Stomach (tissue), 19 donors: ENCODE measurements at places on chromosomes 7 and 10. TPM values are rescaled to one million over a fixed set of nuclear protein-coding genes. Genes with fewer than 3 reads are reported as not detected.

- H3K36me3 ChIP-seq, result no peaks in the 10 kb centered on the region
- DNase-seq, result no peak
- no peak overlapping the region for H3K27ac ChIP-seq
- no peaks in the 10 kb centered on the region for H3K27me3 ChIP-seq
Observed at GRCh38 chr7:127872122-127872521, 159.1 kb downstream of the LRRC4 start.

Gene CELF2
- total RNA-seq, result 37.7 TPM

- peak; percentile 23 for DNase-seq
- H3K36me3 ChIP-seq, result no peaks in the 10 kb centered on the region
- peak overlapping the region; percentile 18 for H3K27ac ChIP-seq
- no peaks in the 10 kb centered on the region for H3K27me3 ChIP-seq
- H3K4me3 ChIP-seq, result peak overlapping the region; percentile 14
Observed at GRCh38 chr10:3364768-3365480, 192.3 kb upstream of the PITRM1 start.

DNA sequence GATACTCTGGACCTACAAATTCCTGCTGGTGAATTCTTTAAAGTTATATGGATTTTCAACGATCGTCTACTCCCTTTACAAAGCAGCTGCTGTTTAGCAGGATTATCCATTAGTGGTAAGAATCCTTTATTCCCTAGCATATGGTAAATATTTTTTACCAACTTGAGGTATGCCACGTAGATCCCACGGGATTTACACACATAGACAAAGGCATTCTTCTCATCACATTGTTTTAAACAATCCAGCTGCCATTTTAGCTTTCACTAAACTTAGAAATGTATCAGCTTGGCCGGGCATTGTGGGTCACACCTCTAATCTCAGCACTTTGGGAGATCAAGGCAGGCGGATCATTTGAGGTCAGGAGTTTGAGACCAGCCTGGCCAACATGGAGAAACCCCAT lies 148.0 kb upstream of the SH2B2 start:
- no peaks in the 10 kb centered on the region for H3K27me3 ChIP-seq
- H3K27ac ChIP-seq, result no peak overlapping the region
- no peak for DNase-seq
- H3K4me1 ChIP-seq, result no peaks in the 10 kb centered on the region
- no peak overlapping the region for H3K4me3 ChIP-seq
- H3K36me3 ChIP-seq, result no peaks in the 10 kb centered on the region

Gene TFR2
- total RNA-seq, result 11.6 TPM

Gene FAM25C
- not detected for total RNA-seq

DNA sequence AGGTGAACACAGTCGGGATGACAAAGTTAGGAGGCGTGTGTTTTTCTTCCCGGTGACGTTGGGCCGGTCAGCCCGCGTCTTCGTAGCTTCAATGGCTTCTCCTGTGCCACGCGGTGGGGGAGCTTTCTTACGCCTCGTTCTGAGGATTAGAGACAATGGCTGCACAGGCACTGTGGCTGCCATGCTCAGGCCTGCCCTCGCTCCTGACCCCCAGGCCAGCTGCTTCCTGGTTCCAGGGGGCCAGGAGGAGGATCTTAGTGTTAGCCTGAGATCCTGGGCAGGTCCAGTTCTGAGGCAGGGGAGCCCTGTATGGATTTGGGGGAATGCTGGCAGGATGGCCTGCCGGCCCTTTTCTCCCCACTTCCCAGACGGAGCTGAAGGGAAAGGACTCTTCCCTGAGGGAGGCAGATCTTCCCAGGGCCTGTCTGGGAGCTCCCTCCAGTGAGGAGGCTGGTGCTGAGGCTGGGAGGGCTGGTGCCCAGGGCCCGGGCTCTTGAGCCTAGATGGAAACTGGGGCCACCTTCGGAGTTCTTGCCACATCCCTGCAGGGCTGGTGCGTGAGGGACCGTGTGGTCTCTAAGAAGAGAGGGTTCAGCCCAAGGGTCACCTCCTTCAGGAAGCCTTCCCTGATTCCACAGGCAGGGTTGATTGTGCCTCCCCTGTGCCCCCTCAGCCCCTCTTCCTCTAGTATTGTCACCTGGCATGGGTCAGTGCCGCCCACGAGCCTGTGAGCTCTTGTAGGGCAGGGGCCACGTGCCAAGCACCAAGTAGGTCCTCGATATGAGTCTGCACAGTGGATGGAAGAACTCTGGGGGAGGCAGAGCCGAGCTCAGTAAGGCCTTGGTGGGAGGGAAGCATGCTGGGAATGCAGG lies 101.4 kb downstream of the GRK5 start:
- DNase-seq, result no peak
- H3K36me3 ChIP-seq, result no peaks in the 10 kb centered on the region
- H3K4me1 ChIP-seq, result peaks cover 75% of the 10 kb centered on the region

- no peaks in the 10 kb centered on the region for H3K27me3 ChIP-seq
- H3K4me1 ChIP-seq, result no peaks in the 10 kb centered on the region
- no peak overlapping the region for H3K27ac ChIP-seq
Observed at GRCh38 chr7:106196460-106197021, 84.4 kb upstream of the SYPL1 start.

DNA sequence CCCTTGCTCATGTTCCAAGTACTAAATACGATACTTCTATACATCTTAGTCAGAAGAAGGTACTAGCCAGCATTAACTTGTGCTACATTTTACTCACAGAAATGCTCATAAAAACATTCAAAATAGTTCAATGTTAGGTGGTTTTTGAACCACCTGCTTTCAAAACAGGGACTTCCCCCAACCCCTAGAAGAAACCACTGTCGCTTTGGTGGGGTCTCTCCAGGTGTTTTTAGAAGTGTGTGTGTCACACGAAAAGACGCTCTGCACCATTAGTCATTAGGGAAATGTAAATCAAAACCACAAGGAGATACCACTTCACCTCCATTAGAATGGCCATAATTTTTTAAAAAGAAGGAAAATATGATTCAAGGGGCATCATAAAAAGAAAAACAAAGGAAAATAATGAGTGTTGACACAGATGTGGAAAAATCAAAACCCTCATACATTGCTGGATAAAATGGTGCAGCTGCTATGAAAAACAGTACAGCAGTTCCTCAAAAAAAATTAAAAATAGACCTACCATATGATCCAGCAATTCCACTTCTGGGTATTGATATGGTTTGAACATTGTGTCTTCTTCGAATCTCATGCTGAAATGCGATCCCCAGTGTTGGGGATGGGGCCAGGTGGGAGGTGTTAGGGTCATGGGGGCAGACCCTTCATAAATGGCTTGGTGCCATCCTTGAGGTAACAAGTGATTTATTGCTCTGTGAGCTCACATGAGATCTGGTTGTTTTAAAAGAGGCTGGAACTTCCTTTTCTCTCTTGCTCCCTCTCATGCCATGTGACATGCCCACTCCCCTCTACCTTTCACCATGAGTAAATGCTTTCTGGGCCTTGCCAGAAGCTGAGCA lies 74.2 kb downstream of the MALSU1 start:
- no peak for DNase-seq
- no peaks in the 10 kb centered on the region for H3K4me1 ChIP-seq
- H3K36me3 ChIP-seq, result no peaks in the 10 kb centered on the region
- no peak overlapping the region for H3K4me3 ChIP-seq
- no peaks in the 10 kb centered on the region for H3K27me3 ChIP-seq

- H3K27me3 ChIP-seq, result no peaks in the 10 kb centered on the region
- no peaks in the 10 kb centered on the region for H3K36me3 ChIP-seq
- no peak overlapping the region for H3K4me3 ChIP-seq
- H3K27ac ChIP-seq, result no peak overlapping the region
- no peaks in the 10 kb centered on the region for H3K4me1 ChIP-seq
- no peak for DNase-seq
Observed at GRCh38 chr7:135842446-135843179, 94.0 kb upstream of the FAM180A start.

DNA sequence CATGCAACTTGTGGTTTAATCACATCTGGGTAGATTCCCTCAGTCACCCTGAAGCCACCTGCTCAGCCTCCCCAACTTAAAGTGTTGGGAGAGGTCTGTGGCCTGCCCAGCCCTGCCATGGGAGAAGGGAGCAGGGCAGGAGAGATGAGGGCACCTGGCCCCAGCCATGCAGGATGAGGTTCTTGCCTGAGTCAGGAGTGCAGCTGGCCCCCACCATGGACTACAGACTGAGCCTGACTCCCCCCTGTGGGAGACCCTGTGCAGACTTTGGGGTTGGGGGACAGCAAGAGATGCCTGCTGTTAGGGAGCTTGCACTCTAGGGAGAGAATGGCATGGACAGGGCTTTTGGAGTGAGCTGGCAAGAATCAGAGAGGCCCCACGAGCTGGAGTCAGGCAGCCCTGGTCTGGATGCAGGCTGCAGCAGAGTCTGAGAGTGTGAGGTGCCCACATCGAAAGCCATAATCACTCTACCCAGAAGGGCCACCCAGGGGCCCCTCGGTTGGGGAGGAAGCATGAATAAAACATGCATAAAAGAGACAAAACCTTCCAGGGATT lies 34.7 kb upstream of the DPYSL4 start:
- no peaks in the 10 kb centered on the region for H3K36me3 ChIP-seq
- H3K4me3 ChIP-seq, result no peak overlapping the region
- H3K4me1 ChIP-seq, result no peaks in the 10 kb centered on the region
- DNase-seq, result no peak
- H3K27me3 ChIP-seq, result no peaks in the 10 kb centered on the region
- no peak overlapping the region for H3K27ac ChIP-seq

DNA sequence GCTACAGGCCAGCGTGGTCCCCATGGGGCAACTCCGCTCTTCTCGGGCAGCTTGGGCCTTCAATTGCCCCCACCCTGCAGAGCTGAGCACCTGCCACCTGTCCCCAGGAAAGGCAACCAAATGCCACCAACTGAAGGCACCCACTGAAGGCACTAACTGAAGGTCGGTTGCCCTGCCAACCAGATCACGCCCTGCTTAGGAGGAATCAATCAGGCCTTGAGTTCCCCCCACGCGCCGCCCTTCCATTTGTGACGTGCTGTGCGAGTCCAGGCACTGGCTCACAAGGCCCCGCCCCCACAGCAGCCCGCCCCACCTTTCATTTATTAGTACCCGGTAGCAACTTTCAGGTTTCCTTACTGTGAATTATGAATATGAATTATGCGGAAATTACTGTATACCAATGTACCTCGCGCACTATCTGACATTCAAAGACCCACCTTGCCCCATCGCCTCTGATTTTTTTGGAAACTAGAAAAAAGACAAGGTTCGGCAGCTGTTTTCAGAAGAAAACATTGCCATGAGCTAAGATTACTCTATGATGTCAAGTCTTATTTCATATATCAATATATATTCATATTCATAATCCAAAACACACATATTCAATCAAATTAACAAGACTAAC lies 83.6 kb upstream of the ABI1 start:
- DNase-seq, result no peak
- no peaks in the 10 kb centered on the region for H3K27me3 ChIP-seq
- no peak overlapping the region for H3K27ac ChIP-seq
- H3K4me3 ChIP-seq, result no peak overlapping the region
- no peaks in the 10 kb centered on the region for H3K36me3 ChIP-seq

Gene SLC26A3
- not detected for total RNA-seq

- no peaks in the 10 kb centered on the region for H3K4me1 ChIP-seq
- DNase-seq, result no peak
- no peaks in the 10 kb centered on the region for H3K36me3 ChIP-seq
Observed at GRCh38 chr7:27967639-27968038, 213.0 kb downstream of the JAZF1 start.

DNA sequence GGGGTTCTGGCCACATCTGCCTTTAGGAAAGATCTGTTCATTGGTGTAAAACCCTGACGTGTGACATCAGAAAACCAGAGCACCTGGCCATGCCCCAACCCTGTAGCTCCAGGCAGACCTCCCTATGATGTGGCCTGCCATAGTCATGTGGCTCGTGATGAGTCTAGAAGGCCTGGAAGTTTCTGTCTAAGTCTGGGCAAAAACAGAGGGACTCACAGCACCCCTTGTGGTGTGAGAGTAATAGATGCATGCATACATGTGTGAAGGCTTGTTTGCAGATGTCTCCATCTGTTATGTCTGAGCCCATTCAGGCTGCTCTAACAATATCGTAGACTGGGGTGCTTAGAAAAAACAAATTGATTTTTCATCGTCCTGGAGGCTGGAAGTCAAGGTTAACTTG lies 309.3 kb downstream of the PAXIP1 start:
- DNase-seq, result no peak
- H3K4me1 ChIP-seq, result no peaks in the 10 kb centered on the region
- no peak overlapping the region for H3K27ac ChIP-seq
- H3K36me3 ChIP-seq, result no peaks in the 10 kb centered on the region

Gene LAMB1
- 399 TPM for total RNA-seq
